ENCODE measurements at places on chromosomes 12 and 14. TPM values are rescaled to one million over a fixed set of nuclear protein-coding genes. Genes with fewer than 3 reads are reported as not detected.

SDSL gene
- total RNA-seq, result 0.83 TPM

CAPZA3 gene
- not detected for total RNA-seq

CLEC9A gene
- not detected for total RNA-seq

SLC39A5 gene
- not detected for total RNA-seq

TBX5 gene
- not detected for total RNA-seq

KRT6A gene
- total RNA-seq, result not detected

PSMA6 gene
- 158 TPM for total RNA-seq

BCL11B gene
- 0.16 TPM for total RNA-seq

- no peak overlapping the region for H3K4me3 ChIP-seq
- H3K27me3 ChIP-seq, result no peaks in the 10 kb centered on the region
- H3K27ac ChIP-seq, result no peak overlapping the region
- DNase-seq, result no peak
- H3K36me3 ChIP-seq, result no peaks in the 10 kb centered on the region
These were observed 72.2 kb downstream of the ST8SIA1 start for GRCh38 chr12:22262309-22262708.

- H3K4me3 ChIP-seq, result no peak overlapping the region
- no peak for DNase-seq
- H3K4me1 ChIP-seq, result no peaks in the 10 kb centered on the region
- H3K27me3 ChIP-seq, result no peaks in the 10 kb centered on the region
- H3K27ac ChIP-seq, result no peak overlapping the region
These were observed 349.2 kb upstream of the LMO3 start for GRCh38 chr12:16955083-16955657.

DNA sequence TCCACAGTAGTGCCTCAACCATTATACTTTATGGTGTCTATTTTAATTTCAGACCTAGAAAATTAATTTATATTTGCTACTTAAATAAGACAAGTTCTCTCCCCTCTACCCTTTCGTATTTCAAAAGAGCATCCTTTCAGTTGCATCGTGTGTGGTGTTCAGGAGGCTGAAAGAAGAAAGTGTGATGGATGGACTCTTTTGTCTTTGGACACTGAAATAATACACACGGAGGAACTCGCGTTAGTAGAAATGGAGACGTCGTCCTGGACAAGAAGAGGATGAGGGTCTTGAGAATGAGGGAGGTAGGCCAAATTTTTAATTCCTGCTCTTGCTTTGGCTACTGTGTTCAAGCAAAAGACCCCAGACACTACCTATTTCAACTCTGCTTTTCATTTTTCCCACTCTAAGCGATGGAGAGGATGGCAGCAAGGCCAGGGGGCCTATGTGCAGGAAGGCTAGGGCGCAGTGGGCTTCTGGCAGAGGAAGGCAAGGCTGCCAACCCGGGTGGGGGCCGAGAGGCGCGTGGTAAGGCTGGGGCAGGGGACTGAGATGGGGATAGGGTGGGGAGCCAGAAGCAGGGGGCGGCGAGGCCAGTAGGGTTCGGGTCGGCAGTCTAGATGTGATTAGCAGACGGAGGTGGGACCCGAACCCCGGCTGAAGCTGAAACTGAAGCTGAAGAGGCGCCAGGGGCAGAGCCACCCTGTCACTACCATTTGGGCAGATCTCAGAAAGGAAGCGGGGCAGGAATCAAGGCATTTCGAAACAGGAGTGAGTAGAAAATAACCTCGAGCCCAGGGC lies 722 bp downstream of the TMED8 start:
- no peak for DNase-seq
- H3K27me3 ChIP-seq, result no peaks in the 10 kb centered on the region

DNA sequence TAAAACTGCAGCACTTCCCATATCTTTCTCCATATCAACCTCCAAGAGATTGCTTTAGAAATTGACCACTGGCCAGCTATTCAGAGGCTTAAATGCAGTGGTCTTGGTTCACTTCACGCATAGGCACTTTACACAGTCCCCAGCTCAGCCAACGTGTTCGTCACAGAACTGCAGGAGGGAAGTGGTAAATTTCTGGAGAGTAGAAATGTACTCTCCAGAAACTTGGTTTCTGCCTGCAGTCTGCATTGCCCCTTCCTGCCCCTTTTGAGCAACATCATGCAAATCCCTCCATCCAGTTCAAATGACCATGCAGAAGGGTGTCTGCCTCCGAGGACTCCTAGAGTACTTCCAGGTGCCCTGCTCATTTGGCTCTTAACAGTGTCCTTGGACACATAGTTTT lies 42.7 kb upstream of the NEDD1 start:
- no peak overlapping the region for H3K4me3 ChIP-seq
- no peaks in the 10 kb centered on the region for H3K4me1 ChIP-seq
- DNase-seq, result no peak
- no peak overlapping the region for H3K27ac ChIP-seq
- H3K27me3 ChIP-seq, result no peaks in the 10 kb centered on the region
- H3K36me3 ChIP-seq, result no peaks in the 10 kb centered on the region

GRCh38 chr14:50796390-50796789 lies 34.6 kb downstream of the NIN start:
- no peak for DNase-seq
- H3K27me3 ChIP-seq, result no peaks in the 10 kb centered on the region
- H3K36me3 ChIP-seq, result peaks cover 9% of the 10 kb centered on the region
- H3K4me1 ChIP-seq, result peaks cover 11% of the 10 kb centered on the region
- H3K4me3 ChIP-seq, result no peak overlapping the region
- H3K27ac ChIP-seq, result no peak overlapping the region

DNA sequence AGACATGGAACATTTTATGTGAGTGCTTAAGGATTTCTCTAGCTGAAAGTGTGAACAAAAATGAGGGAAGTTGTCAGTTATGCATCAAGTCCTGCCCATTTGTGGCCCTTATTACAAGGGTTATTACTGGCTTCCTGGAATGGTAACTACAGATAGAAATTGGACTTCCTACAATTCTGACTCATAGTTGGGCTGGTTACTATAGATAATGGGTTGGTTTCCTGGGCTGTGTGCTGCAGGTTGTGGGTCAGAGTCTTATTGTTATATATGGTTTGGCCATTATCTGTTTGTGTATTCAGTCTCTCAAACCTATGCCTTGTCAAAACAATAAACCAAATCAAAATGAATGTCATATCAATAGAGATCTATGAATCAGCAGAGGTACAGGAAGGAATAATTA lies 313.7 kb downstream of the ADAMTS20 start:
- no peak for DNase-seq
- H3K4me1 ChIP-seq, result no peaks in the 10 kb centered on the region
- H3K4me3 ChIP-seq, result no peak overlapping the region
- no peaks in the 10 kb centered on the region for H3K36me3 ChIP-seq
- H3K27ac ChIP-seq, result no peak overlapping the region

- peaks cover 7% of the 10 kb centered on the region for H3K4me1 ChIP-seq
- H3K27ac ChIP-seq, result no peak overlapping the region
- no peaks in the 10 kb centered on the region for H3K36me3 ChIP-seq
- no peak for DNase-seq
- no peaks in the 10 kb centered on the region for H3K27me3 ChIP-seq
- H3K4me3 ChIP-seq, result no peak overlapping the region
These were observed 5.5 kb upstream of the OAS1 start for GRCh38 chr12:112901271-112901670.

DNA sequence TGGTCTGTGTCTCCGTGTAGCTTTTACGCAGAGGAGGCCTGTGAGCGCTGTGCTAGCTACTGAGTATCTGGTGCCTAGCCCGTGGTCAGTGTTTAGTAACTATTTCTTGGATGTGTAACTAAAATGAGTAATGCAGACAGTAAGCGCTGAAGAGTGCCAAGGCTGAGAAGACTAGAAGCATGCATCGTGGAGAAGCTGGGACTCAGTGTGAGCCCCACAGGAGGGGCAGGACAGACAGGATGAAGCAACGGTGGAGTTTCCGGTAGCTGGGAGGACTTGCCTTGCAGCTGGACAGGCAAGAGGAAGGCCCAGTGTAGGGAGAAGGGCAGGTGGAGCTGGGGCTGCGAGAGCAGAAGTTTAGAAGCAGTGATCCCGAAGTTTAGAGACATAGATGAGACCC lies 233.4 kb upstream of the FKBP4 start:
- H3K4me1 ChIP-seq, result no peaks in the 10 kb centered on the region
- DNase-seq, result no peak
- H3K36me3 ChIP-seq, result peaks cover 41% of the 10 kb centered on the region
- H3K27ac ChIP-seq, result no peak overlapping the region
- no peak overlapping the region for H3K4me3 ChIP-seq

- DNase-seq, result no peak
- no peaks in the 10 kb centered on the region for H3K27me3 ChIP-seq
- H3K36me3 ChIP-seq, result no peaks in the 10 kb centered on the region
- H3K4me3 ChIP-seq, result no peak overlapping the region
- H3K4me1 ChIP-seq, result peaks cover 72% of the 10 kb centered on the region
- peak overlapping the region; percentile 71 for H3K27ac ChIP-seq
These were observed 42.1 kb downstream of the RASSF3 start for GRCh38 chr12:64652346-64652745.

- H3K36me3 ChIP-seq, result no peaks in the 10 kb centered on the region
- no peak overlapping the region for H3K27ac ChIP-seq
- no peaks in the 10 kb centered on the region for H3K4me1 ChIP-seq
- H3K4me3 ChIP-seq, result no peak overlapping the region
- H3K27me3 ChIP-seq, result no peaks in the 10 kb centered on the region
These were observed 6.6 kb upstream of the GOLGA5 start for GRCh38 chr14:92787554-92787953.

GRCh38 chr12:89970722-89971121 lies 262.1 kb upstream of the ATP2B1 start:
- no peak overlapping the region for H3K27ac ChIP-seq
- H3K27me3 ChIP-seq, result no peaks in the 10 kb centered on the region
- DNase-seq, result no peak
- no peak overlapping the region for H3K4me3 ChIP-seq

DNA sequence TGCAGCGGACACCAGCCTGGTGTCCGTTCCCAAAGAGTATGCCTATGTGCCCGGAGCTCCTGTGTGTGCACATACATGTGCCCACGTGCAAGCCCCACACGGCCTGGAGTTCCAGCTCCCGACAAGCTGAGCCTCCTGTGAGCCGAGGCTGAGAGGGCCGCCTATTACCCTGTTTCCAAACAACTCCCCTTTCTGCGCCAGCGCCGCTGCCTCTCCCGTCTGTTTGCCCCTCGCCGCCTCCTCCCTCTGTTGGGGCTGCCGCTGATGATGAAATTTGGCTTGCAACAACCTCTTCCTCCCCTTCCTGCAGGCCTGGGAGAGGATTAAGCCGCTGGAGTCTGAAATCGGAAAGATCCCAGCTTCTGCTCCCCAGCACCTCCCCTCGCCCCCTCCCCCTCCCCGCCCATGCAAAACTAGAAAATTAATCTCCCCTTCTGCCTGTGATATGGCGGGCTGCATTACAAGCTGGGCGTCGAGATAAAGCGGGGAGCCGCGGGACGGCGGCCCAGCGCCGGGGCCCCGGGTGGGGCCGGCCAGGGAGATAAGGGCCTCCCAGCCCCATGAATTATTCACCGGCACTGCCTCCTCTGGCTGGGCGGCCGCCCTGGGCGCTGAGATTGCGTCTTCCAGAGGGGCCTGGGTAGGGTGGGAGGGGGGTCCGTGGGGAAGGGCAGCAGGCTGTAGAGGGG lies 6.8 kb upstream of the ASIC1 start:
- H3K36me3 ChIP-seq, result no peaks in the 10 kb centered on the region
- peak overlapping the region; percentile 1 for H3K27ac ChIP-seq
- H3K27me3 ChIP-seq, result no peaks in the 10 kb centered on the region
- H3K4me3 ChIP-seq, result peak overlapping the region; percentile 25

DNA sequence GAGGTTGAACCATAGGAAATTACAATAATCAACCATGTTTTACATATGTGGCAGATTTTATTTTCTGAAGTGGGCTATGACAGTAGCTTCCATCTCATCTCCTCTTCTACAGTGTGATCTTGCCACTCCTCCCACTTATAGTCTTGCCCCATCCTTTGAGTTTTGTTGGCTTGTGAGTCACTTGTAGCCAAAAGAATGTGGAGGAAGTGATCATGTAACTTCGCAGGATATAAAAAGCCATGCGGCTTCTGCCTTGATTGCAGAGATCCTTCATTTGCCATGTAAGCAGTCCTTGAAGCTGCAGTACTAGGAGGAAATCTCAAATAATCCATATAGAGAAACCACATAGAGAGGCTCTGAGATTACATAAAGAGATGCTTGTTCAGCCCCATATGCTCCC lies 13.7 kb upstream of the ZNF84 start:
- no peaks in the 10 kb centered on the region for H3K27me3 ChIP-seq
- no peak overlapping the region for H3K4me3 ChIP-seq
- no peaks in the 10 kb centered on the region for H3K4me1 ChIP-seq
- DNase-seq, result no peak
- no peak overlapping the region for H3K27ac ChIP-seq
- no peaks in the 10 kb centered on the region for H3K36me3 ChIP-seq

DNA sequence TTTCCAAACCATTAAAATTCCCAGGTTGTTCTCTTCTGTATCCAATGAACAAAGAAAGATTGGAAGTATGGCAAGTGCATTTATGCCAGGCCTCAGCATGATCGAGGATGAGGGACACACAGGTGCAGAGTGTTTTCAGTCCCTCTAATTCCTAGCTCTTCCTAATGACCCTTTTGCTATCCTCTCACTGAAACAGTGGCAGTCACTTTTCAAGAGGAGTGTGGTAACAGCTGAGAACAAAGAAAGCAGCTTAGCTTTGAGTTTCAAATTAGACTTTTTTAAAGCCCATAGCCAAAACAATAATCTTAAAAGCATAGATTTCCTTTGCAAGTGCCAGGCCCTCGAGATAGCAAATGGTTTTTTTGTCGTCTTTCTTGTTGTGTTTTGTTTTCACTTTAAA lies 110.8 kb downstream of the KCNH5 start:
- H3K4me1 ChIP-seq, result no peaks in the 10 kb centered on the region
- no peaks in the 10 kb centered on the region for H3K27me3 ChIP-seq
- no peak for DNase-seq
- no peak overlapping the region for H3K4me3 ChIP-seq
- no peak overlapping the region for H3K27ac ChIP-seq

DNA sequence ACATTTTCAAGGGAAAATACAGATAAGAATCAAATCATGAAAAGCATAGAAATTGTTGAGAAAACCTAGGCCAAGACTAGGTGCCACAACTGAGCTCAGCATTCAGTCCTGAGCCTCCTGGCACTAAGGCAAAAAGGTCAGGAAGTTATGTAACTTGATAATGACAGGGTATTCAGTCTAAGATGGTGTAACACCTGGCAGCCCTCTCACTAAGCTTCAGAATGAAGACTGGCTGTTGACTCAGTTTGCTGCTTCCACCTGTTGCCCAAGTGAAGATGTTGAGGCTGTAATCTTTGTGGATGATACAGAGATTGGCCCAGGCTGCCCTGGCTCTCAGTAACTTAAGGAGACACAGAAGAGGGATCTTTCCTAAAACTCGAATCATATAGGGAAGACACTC lies 19.6 kb downstream of the PROX2 start:
- peaks cover 28% of the 10 kb centered on the region for H3K4me1 ChIP-seq
- H3K27ac ChIP-seq, result no peak overlapping the region
- no peak for DNase-seq
- no peaks in the 10 kb centered on the region for H3K27me3 ChIP-seq
- H3K36me3 ChIP-seq, result no peaks in the 10 kb centered on the region

DNA sequence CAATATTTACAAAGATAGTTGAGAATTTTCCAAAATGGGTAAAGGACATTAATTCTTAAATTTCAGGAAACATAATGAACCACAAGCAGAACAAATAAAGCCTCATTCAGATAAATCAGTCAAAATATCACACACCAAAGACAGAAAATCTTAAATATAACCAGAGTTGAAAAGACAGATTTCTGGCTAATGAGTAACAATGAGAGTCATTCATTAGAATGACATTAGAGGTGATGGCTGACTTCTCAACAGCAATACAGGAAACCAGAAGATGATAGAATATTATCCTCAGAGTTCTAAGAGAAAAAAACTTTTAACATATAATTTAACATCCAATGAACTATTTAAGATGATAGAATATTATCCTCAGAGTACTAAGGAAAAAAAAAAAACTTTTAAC lies 124.2 kb downstream of the DENND5B start:
- H3K27ac ChIP-seq, result no peak overlapping the region
- no peak overlapping the region for H3K4me3 ChIP-seq
- H3K27me3 ChIP-seq, result no peaks in the 10 kb centered on the region
